ENCODE measurements at places on chromosomes 7 and 10.

GRCh38 chr7:94135180-94135579, 131.0 kb upstream of the BET1 start:
- DNase-seq, result no peak

DNA sequence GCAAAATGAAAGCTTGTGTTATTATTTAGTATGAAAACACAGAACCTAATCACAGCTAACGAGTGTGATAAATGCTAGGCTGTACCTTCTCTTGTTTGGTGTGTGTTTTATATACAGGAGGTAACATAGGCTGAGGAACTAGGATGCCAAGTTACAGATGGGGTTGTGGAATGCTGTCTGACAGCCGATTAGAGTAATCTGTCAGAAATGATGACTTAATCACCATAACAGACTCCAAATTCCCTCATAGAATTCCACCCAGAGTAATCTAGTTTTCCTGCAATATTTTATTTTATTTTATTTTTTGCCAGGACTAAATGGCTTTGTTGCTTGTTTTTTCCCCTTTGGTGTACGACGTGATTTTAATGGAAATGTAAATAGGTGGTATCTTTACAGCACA, 221.2 kb downstream of the CELF2 start:
- DNase-seq, result no peak

GRCh38 chr7:138663725-138664710, 37.1 kb downstream of the SVOPL start:
- peak; percentile 2 for DNase-seq

GRCh38 chr10:101828766-101829551, 10.7 kb upstream of the OGA start:
- no peak for DNase-seq

DNA sequence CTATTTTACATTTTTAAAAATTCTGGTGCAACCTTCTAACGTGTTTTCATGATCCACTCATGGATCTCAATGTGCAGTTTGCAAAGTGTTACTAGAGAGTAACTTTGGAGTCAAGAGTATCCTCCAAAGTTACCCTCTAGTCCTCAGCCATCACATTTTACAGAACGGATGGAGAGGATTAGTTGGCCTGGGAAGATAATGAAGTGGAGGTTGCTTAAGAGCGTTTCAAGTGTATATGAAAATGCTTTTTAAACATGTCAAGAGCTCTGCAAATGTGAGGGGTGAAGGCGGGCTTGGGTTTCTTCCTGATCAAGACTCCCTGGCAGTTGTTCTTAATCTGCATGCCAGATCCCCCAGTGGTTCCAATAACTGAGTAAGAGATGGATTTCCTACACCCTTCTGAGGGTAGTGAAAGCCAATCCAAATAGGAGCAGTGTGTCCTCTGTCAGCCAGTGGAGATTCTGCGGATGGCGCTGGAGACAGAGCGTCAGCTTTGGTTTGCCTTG, 299.4 kb upstream of the NPVF start:
- DNase-seq, result no peak

All from nucleus accumbens (tissue), 56 donors.